ENCODE measurements at places on chromosomes 7 and 10.

DNA sequence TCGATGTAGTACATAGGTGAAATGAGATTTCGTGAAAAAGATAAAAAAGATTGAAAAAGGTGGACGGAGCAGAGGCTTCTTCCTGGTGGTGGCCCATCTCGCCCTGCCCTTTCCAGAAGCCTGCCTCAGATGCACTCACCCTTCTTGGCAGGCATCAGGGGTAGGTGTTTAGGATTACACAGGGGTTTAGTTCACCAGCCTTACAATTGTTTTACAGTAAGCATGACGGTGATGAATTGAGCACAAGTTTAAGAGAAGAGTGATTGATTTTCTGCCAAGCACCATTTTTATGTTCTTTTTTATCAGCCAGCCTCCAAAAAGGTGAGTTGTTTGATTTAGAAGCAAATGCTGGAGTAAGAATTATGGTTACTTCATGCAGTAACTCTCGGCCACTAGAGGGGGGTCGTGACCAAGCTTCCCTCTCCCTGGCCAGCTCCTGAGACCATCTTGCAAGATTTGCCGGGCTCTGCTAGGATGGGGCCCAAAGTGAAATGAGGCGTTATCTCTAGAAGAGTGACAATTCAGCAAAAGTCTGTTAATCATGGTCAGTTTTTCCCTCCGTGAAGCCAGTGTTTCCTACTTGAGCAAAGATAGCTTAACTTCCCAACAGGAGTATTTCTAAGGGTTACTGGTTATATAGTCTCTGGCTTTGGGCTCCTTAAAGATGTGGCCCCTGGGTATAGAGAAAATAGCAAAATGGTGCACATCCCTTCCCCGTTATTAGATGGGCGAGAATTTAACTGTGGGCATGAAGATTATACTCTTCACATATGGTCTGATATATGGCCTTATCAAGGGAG is 228.8 kb downstream of the BMPER start:
- peak; percentile 77 for ATAC-seq

GRCh38 chr10:120278069-120278468 is 179.0 kb upstream of the PLPP4 start:
- no peak for ATAC-seq

- ATAC-seq: no peak
These were observed 13.1 kb upstream of the FBXW4 start for GRCh38 chr10:101708073-101708472.

GRCh38 chr7:44678471-44679179 is 70.0 kb upstream of the ZMIZ2 start:
- peak; percentile 81 for ATAC-seq

- ATAC-seq: no peak
These were observed 5.7 kb downstream of the ANK3 start for GRCh38 chr10:60384011-60384410.
